Activated T-helper 1 cell treated with anti-CD3 and anti-CD28 coated beads, Interleukin-12 subunit alpha, Interleukin-12 subunit beta, Interleukin-2, Interleukin-4 antibody, amounts not matched to agents 30 ng/mL and 10 ng/mL and 1 ng/mL, durations not matched to agents 14 hours and 24 hours and 36 hours (primary cell): ENCODE measurements at places on chromosomes 5 and 9. TPM values are rescaled to one million over a fixed set of nuclear protein-coding genes. Genes with fewer than 3 reads are reported as not detected.

DNA sequence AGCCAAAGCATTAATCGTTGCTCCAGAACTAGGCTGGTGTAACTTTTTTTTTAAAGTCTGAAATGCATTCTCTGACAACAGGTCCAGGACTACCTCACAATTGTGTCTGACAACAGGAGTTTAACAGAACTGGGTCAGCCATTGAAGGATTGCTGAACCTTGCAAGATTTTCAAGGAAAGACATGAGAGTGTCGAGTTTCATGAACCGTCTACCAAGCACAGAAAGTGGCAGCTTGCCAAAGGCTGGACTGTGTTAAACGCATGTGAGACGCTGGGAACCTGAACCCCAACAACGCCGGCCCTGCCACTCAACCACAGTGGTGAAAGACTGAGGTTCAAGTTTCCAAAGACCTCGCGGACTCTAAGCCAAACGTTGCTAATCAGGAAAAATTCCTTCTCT lies 79.1 kb downstream of the LHFPL2 start:
- no peak for DNase-seq

GRCh38 chr5:148842161-148842560 lies 15.8 kb downstream of the ADRB2 start:
- DNase-seq = no peak

GRCh38 chr5:142803428-142804125 lies 33.4 kb downstream of the ARHGAP26 start:
- DNase-seq = no peak

DNA sequence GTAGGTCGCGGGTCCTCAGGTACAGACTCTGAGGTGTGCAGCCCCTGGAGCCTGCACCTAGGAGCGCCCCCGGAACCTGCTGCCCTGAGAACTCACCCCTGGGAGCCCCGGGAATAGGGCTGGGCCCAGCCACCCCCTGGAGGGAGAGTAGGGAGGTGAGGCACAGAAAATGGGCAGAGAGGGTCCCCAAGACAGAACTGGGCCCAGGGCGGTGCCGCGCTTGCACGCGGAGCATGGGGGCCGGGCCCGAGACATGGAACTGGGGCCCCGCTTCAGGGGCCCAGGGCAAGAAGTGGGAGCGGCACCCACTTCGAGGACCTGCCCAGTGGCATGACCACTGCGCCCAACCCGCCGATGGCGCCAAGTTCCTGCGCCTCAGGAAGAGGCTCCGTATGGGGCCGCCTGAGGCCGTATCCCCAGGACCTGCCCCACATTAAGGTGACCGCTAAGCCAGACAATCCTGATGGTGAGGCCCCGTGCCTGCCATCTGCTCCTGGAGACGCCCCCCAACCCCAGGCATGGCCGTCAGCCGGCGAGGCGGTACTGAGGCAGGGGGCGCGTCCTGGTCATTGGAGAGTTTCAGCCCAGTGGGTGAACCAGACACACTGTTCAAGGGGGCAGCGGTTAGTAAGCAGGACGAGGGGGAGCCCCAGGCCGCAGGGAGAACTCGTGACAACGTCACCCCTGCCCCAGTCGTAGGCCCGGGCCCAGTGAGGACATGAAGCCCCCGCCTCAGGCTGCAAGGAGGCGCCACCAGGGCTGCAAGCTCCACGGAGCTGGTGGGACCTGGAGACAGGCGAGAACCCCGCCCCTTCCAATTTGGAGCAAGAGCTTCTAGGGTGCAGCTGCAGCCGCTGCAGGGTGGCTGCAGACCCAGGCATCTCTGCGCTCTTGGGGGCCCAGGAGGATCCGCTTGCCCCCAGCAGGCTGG lies 89.5 kb upstream of the PUM3 start:
- DNase-seq = no peak

DNA sequence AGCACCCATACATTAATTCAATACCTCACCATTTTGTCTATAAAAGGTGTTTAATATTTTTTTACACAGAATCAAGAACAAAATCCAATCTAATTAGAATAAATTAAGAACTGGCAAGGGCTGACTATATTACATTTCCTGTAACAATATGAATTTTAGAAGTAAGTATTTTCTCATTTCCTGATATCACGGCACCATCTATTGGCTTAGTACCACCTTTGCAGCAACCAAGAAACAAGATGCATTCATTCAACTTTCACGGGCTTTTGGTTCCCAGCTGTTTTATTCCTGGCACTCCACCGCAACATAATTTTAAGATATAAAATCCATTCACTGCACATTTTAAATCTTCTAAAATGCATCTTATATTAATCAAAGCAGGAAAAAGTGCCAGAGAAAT lies 20.6 kb downstream of the PSMB7 start:
- DNase-seq = no peak

RAD23B gene
- 138 and 153 TPM in 2 replicates for total RNA-seq

KYAT1 gene
- total RNA-seq = 10.6 and 12.2 TPM in 2 replicates

DNA sequence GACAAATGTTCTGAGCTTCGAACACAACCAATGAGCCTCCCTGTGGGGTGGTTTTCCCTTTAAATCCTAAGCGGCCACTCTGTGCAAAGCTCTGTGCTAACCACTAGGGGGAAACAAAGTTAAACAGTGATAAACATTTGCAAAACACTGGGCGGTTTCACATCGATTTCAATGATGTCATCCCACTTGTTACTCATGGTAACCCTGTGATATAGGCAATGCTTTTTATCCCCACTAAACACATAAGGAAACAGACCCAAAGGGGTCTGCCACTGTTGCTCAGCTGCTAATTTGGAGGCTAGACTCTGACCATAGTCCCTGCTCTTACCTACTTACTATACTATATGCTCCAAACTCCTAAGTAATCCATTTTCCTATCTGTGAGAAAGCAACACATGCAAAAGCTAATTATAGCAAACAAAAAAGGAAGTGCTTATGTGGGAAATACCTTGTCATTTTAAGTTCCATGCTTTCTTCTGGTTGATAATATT lies 57.3 kb downstream of the PTPN3 start:
- DNase-seq = peak; percentile 71

GAS1 gene
- total RNA-seq = 0.12 and 0.23 TPM in 2 replicates
